Right lobe of liver (tissue), 6 donors: ENCODE measurements at places on chromosomes 3 and 15. TPM values are rescaled to one million over a fixed set of nuclear protein-coding genes. Genes with fewer than 3 reads are reported as not detected.
A peak's percentile ranks its signal among the peaks of the same experiment; 100 is the strongest.

ATP2B2 gene
- total RNA-seq = 38.9 TPM

GRCh38 chr3:8629151-8630021 lies 15.2 kb downstream of the SSUH2 start:
- DNase-seq = no peak

SPINK8 gene
- total RNA-seq = not detected

DNA sequence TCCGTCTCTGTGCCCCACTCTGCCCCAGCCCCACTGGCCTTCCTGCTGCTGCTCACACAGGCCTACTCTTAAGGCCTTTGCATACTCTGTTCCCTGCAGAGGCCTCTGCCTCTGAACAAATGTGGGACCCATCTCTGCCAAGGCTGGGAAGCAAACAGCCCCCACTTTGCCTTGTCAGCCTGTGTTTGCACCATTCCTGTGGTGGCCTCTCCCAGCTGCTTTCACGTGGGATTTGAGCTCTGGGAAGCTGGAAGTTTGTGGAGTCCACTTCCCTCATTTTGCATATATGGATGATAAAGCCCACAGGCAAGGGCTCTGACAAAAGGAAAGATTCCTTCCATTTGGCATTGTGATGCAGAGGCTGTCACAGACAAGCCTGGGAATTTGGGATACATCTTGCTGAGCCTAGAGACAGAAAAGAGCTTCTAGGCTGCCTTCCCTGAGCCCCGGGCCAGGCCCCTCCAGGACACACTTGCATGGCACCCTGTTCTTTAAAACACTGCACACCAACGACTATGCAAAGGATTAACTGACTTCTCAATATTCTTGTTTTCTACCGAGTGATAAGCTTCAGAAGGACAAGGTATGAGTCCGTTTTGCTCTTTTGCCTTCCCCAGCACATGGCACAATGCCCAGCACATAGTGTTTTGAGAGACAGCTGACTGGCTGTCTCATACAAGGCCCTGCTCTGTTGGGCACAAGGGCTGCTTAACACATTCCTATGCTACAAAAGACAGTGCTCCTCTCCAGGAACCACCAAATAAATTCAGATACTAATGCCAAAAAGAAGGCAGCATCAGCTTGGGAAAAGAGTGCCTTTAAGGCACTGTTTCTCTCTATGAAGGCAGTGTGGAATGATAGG lies 120.7 kb upstream of the TOPAZ1 start:
- no peak for DNase-seq

RYR3 gene
- under 0.01 TPM for total RNA-seq

- no peak for DNase-seq
Observed at GRCh38 chr3:71786551-71786950, 1.6 kb upstream of the PROK2 start.

DNA sequence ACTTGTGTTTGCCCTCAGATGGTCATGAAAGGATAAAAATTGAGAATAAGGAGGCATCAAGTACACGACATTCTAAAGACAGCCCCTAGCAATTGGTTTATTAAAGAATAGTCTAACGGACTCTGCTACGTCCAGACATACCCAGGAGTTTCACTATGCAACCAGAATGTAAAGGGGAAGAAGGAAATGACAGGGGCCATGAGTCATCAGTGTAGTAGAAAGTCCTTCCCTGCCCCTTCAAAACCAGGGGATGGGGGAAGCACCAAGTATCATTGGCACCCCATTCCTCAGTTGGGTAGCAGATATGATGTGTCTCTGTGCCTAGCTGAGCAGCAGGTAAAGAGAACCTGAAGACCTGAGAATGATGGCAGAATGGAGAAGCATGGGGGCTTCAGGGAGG lies 367.4 kb downstream of the IL20RB start:
- DNase-seq = no peak

GRCh38 chr3:186932281-186933181 lies 2.2 kb downstream of the ST6GAL1 start:
- DNase-seq = no peak

DNA sequence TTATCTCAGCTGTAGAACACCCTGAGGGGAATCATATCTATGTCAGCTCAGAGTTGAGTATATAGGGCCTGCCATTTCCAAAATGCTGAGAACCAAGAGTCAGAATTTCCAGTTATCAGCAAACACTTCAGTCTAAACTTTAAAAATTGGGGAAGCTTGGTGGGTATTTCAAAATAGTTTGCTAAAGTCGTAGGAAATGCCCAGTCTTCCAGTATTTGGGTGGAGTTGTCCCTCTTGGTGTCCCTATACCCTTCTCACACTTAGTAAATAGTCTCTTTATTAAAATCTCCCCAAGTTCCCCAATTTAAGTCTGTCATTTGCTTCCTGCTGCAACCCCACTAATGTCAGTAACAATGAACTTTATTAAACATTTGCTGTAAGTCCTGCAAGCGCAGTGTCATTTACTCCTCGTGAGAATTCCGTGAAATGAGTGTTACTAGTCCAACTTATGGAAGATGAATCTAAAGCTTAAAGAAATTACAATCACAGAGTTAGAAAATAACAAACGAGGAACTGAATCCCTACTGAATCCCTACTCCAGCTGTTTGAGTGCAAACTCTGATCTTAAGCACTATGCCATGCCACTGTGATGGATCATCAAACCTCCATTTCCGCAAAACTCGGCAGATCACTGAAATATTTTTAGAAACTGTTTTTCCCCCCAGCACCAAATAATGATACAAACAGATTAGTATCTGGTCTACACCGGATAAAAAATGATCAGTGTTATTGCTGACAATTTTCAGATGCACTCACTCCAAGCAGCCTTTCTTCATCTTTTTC lies 341.7 kb upstream of the PROK2 start:
- DNase-seq = no peak

CLSTN2 gene
- 1.0 TPM for total RNA-seq

DNA sequence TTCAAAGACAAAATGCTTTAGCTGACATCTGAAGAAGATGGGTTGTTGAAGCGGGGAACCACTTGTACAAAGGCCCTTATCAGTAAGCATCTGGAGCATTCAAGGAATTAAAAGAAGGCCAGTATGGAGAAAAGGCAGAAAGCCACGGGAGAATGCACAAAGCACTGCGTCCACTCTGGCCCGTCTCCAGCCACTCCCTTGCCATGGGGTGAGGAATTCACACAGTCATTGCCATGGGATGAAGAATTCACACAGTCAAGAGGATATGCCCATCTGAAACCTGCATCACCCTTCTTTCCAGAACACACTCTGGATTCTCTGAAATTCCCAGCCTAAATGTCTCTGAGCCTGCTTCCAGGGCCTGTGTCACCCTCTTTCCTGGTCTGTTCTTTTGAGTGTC lies 26.7 kb upstream of the STAG1 start:
- DNase-seq = no peak

GRCh38 chr3:119973018-119973646 lies 121.1 kb downstream of the GSK3B start:
- no peak for DNase-seq

SKOR1 gene
- total RNA-seq = 0.05 TPM

FNDC3B gene
- 79.3 TPM for total RNA-seq

DNA sequence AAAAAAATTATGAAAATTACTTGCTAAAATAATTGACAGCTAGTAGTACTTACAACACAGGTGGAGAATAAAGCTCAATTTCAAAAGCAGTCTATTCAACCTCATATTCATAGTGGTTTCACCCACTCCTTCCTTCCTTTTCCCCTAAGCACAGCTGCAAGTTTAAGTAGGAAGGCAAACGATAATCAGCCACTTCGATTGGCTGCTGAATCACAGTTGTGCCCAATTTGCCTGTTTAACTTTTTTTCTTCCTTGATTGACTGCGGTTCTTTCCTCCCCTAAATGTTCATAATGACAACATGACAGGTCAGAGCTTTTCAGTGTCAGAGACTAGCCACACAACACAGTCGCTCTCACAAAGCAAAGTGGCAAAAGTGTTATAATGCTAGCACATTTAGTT lies 468.0 kb upstream of the GBE1 start:
- no peak for DNase-seq

GRCh38 chr15:93948726-93949125 lies 282.6 kb upstream of the MCTP2 start:
- DNase-seq = no peak

GOLGA6L4 gene
- total RNA-seq = 1.1 TPM

DNA sequence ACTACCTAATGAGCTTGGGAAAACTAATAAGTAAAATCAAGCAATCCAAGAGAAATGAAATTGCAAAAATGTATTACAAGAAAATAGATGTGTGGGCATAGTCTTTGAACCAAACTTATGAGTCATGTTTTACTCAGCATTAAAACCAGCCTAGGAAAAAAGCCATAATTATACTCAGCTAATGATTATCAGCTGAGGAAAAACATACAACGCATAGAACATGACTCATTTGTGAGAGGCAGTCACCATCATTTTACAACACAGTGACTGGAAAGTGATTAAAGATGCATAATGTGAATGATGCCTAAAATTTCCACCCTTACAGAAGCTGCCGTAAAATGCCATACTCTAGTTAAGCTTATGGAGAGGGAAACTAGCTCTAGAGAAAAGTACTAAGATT lies 238.0 kb upstream of the EOMES start:
- DNase-seq = no peak

- no peak for DNase-seq
Observed at GRCh38 chr3:141191097-141191749, 40.4 kb upstream of the PXYLP1 start.

GRCh38 chr3:37853691-37854413 lies 7.8 kb upstream of the CTDSPL start:
- DNase-seq = no peak

DNA sequence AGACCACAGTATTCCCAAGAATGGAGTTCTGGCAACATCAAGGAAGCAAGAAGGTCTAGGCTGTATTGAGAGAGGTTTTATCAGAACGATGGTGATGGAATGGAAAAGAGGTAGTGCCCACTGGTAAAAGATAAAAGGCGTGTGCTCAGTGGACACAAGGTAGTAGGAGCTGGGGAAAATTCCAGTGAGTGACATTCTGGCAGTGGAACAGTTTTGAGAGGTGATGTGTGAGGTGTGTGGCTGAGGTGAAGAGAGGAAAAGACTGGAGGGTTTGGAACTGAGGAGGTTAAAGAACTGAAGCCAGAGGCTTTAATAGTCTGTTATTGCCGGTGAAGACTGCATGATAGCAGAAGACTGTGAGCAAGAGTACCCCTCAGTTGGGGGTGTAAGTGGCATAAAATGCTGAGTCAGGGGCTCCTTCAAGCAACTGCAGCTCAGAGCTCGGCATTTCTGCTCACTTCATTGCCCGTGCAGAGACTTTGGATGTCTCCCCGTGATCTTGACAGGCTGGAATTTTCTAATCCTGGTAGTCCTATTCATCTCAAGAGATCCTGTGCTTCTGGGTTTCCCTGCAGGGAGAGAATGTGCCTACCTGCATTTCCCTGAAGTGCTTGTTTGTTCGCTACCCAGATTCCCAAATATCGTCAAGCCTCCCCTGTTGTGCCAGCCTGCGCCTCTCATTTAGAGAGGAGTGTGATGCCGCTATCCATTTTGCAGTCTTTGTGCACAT lies 191.0 kb downstream of the SATB1 start:
- DNase-seq = no peak

FMN1 gene
- 1.4 TPM for total RNA-seq

- DNase-seq = no peak
Observed at GRCh38 chr3:101383156-101383575, 62.8 kb upstream of the IMPG2 start.

DNA sequence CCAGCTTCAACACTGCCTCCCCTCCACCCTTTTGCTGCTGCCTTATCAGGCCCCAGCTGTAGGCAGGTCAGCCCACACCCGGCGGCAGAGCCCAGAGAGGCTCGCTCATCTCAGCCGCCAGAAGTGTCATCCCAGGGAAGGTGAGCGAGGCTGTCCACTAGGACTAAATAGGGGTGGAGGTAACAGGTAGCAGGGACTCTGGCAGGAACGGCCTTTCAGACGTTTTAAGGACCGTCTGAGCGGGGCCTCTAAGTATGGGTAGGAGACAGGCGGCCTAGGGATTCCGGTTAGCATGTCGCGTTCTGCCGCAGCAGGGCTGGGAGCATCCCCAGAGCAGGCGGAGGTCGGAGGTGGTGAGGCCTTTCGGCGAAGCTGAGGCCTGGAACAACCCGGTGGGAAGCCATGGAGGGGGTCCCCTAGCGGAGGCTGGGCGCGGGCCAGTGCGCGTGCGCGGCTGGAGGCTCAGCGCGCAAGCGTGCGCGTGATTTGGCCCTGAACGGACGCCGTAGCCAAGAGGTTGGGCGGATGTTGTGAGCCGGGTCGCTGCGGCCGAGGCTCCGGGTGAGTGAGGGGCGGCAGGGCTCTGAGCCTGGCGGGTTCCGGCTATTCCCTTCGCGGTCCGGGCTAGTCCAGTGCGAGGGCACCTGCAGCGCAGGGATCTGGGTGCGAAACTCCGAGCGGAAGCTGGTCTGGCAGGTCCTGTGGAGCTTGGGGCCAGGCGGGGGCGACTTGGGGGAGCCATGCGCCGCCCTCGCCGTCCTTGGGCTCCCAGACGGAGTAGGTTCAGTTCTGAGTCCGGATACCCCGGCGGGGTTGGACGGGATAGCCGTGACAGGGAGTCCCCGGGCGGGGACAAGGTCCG lies at the start of the genes MST1 and RNF123:
Gene MST1, minus strand, starts transcription at position 429 of the 862 bp plus-strand sequence. CDS start 783 bp downstream, outside the sequence.
Gene RNF123, plus strand, starts transcription at position 512 of the 862 bp plus-strand sequence. CDS start 1,609 bp downstream, outside the sequence.
- DNase-seq = peak; percentile 91

APBA2 gene
- total RNA-seq = 0.51 TPM

DNA sequence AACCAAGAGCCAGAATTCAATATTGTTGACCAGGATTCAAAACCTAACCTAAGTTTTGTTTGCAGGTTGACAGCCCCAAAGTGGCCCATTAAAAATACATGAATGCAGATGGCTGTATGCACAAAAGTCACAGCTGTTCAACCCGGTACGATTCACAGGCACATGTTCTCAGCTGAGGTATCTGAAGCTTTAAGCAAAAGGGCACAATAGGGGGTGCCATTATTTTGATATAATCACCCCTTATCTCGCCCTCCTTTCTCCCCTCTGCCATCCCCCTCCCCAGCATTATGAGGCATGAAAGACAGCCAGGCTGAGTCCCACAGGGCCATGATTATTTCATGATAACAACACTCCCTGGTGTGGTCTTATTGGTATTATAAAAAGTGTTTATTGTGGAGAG lies 264.9 kb downstream of the EBLN2 start:
- DNase-seq = no peak

- DNase-seq = no peak
Observed at GRCh38 chr3:69120879-69121464, 1.4 kb downstream of the LMOD3 start.

DNA sequence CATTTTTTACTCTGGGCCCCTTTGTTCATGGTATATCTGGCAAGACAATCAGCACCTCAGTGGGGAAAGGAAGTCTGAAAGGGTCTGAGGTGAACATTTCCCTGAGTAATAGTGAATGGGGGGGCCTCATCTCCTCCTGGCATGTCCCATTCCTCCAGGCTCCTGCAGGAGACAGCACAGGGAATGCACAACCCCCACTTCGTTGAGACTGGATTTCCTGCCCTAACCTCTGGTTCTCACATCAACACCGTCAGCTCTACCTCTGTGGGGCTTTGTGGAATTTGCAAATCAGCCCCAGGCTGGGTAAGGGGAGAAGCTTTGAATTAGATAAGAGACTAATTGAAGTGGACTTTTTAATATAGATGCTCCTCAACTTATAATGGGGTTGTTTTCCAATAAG lies 168.3 kb upstream of the TRIM42 start:
- no peak for DNase-seq

DNA sequence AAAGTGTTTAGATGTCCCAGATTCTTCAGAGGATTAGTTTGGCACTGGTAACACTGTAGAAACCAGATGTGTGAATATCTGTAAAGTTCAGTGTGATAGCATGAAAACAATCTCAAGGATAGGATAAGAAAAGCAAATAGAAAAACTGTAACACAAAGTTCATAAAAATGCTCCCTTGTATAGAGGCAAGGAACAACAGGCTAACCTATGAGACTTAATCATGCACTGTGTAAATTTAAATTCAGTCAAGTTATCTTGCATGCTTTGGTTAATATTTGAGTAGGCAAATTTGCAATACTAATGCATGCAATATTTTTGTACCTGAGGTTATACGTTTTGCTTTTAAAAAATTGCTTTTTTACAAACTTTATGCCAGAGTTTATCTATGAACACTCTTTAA lies 144.4 kb downstream of the USP13 start:
- no peak for DNase-seq
